ENCODE measurements at places on chromosomes 11 and 22. TPM values are rescaled to one million over a fixed set of nuclear protein-coding genes. Genes with fewer than 3 reads are reported as not detected.

DNA sequence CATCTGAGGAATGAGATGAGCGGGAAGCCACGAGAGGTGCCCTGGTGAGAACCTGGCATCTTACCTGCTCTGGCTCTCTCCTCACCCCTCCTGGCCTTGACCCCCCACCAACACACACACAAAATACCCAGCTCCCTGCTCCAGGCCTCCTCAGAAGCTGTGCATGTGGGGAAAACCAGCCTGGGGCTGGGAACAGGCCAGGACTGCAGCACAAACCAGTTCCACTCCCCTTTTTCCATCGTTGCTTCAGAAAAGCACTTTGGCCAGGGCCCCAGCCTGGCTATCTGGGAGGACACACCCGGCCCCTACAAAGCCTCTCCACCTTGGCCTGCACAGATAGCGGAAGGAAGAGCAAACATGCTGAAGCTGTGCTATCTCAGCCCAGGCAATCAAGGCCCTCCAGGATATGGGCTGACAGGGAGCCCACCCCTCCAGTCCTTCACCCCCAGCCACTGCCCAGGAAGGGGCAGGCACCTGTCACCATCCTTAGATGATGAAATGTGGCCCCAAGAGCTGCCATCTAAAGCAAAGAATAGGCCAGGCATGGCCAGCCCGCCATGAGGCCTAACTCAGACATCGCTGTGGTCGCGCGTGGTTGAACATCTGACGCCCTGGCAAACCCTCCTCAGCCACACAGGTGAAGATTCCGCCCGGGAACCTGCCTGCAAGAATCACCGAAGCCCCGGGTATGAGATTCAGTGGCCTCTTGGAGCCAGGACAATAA, 35.4 kb downstream of the PISD start:
- peak overlapping the region; percentile 50 for H3K27ac ChIP-seq
- H3K36me3 ChIP-seq: peaks cover 2% of the 10 kb centered on the region
- H3K4me3 ChIP-seq: no peak overlapping the region
- DNase-seq: no peak

KLHL35 gene
- total RNA-seq: not detected

DNA sequence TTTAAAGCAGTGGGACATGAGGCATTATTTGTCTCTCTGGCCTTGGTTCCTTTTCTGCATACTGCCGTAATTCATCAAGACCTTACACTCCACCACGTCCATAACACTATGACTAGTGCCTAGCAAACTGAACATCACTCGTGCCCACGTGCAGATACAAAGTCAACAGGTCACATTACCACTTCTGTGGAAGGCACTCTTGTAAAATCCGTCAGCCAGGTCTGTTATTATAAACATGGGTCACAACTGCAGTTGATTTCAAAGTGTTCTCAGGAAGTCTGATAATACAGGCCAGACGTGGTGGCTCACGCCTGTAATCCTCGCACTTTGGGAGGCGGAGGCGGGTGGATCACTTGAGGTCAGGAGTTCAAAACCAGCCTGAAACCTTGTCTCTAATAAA, 14.1 kb downstream of the VSIG10L2 start:
- no peak overlapping the region for H3K4me3 ChIP-seq
- peaks cover 6% of the 10 kb centered on the region for H3K27me3 ChIP-seq
- H3K36me3 ChIP-seq: peaks cover 1% of the 10 kb centered on the region
- DNase-seq: no peak

GPR83 gene
- total RNA-seq: 0.09 TPM

DNA sequence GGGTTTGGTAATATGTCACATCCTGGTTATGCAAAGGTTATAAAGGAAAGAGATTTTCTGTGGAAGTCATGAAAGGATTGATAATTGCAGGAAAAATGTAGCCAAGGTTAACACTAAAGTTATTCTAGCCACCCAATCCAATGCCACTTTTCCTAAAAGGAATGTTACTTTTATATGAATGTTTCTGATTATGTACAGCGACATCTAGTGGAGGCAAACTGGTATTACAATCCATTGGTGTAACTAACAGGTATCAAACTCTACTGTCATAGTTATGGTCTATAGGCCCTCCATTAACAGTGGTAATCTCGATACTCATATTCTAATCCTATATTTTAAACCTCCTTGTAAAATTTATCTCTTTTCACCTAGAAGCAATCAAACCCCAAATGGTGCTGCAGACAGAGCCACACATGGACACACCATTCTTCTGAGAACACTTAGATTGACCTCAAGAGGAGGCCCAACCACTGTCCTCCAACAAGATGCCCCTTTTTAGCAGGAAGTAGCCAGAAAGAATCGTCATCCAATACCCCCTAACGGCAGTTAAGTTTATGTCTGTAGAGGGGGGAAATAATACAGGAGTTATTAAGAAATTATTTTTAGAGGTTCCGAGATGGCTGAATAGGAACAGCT, 74.9 kb upstream of the RAG2 start:
- H3K27ac ChIP-seq: no peak overlapping the region
- H3K27me3 ChIP-seq: no peaks in the 10 kb centered on the region
- no peak for DNase-seq
- no peaks in the 10 kb centered on the region for H3K4me1 ChIP-seq
- no peaks in the 10 kb centered on the region for H3K36me3 ChIP-seq
- H3K4me3 ChIP-seq: no peak overlapping the region

GRCh38 chr22:48145738-48146137, 1383.3 kb downstream of the TBC1D22A start:
- no peak for DNase-seq
- no peak overlapping the region for H3K4me3 ChIP-seq
- H3K27me3 ChIP-seq: peaks cover 2% of the 10 kb centered on the region
- no peaks in the 10 kb centered on the region for H3K36me3 ChIP-seq

DNA sequence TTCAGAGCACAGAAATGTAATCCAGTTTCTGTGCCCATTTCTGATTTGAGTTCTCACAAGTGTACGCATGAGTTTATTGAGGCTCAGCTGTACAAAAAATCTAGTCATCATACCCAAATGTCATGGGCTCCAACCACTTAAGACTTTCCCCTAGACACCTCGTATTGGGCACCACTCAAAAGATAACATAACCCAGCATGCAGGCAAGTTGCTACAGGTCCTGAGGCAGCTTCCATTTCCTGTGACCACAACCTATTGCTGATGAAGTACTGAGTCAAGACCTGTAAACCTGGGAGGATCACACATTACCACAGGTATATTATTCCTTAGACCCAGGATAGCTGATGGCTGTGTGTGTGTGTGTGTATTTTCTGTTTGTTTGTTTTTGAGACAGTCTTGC, 95.2 kb downstream of the MRTFA start:
- peaks cover 12% of the 10 kb centered on the region for H3K4me1 ChIP-seq
- no peaks in the 10 kb centered on the region for H3K27me3 ChIP-seq
- peaks cover 6% of the 10 kb centered on the region for H3K36me3 ChIP-seq
- H3K4me3 ChIP-seq: no peak overlapping the region
- peak; percentile 50 for DNase-seq

- DNase-seq: no peak
- H3K36me3 ChIP-seq: no peaks in the 10 kb centered on the region
- H3K4me3 ChIP-seq: no peak overlapping the region
- H3K4me1 ChIP-seq: no peaks in the 10 kb centered on the region
- H3K27me3 ChIP-seq: no peaks in the 10 kb centered on the region
These were observed 105.1 kb downstream of the FANCF start for GRCh38 chr11:22520521-22520920.

LAYN gene
- total RNA-seq: 5.6 TPM
